Smooth muscle cell of the coronary artery (primary cell): ENCODE measurements at places on chromosomes 2 and 18. TPM values are rescaled to one million over a fixed set of nuclear protein-coding genes. Genes with fewer than 3 reads are reported as not detected.

The MEIS1 gene
- total RNA-seq: 29.5 and 44.2 TPM in 2 replicates

The ATP6V1C2 gene
- total RNA-seq: not detected in 2 replicates

The UGT1A5 gene
- not detected in 2 replicates for total RNA-seq

The STPG4 gene
- 0.23 TPM in 2 replicates for total RNA-seq

The ZNF385B gene
- not detected in 2 replicates for total RNA-seq

The CRIM1 gene
- 175 and 302 TPM in 2 replicates for total RNA-seq

The ALPG gene
- total RNA-seq: not detected in 2 replicates

The CYP26B1 gene
- 0.45 and 2.9 TPM in 2 replicates for total RNA-seq

The FOXD4L1 gene
- total RNA-seq: under 0.01 and 0.12 TPM in 2 replicates

The ZNF521 gene
- 4.4 and 31.2 TPM in 2 replicates for total RNA-seq
